ENCODE measurements at places on chromosomes 1 and 21. TPM values are rescaled to one million over a fixed set of nuclear protein-coding genes. Genes with fewer than 3 reads are reported as not detected.

Gene PTAFR
- total RNA-seq, result 0.23 TPM

Gene ADAM30
- total RNA-seq, result not detected

Gene CYB5RL
- total RNA-seq, result 2.4 TPM

Gene CSF1
- 25.0 TPM for total RNA-seq

Gene MYOG
- not detected for total RNA-seq

Gene RPE65
- total RNA-seq, result not detected

Gene HCN3
- 4.8 TPM for total RNA-seq

Gene HTR6
- 0.22 TPM for total RNA-seq

Gene ASCL5
- not detected for total RNA-seq

Gene KRTAP19-1
- not detected for total RNA-seq

Gene APOBEC4
- not detected for total RNA-seq

Gene CACHD1
- total RNA-seq, result 1.7 TPM

Gene BEND5
- total RNA-seq, result not detected

Gene TOMM40L
- 10.1 TPM for total RNA-seq

Gene OPTC
- not detected for total RNA-seq

Gene DEPDC1
- total RNA-seq, result 17.3 TPM

Gene MARCKSL1
- total RNA-seq, result 63.0 TPM

Gene GNAT2
- total RNA-seq, result not detected

Gene SPRR4
- total RNA-seq, result not detected

Gene CFAP107
- total RNA-seq, result not detected

Gene PPP1R15B
- 27.4 TPM for total RNA-seq

Gene CDC42SE1
- 73.9 TPM for total RNA-seq

Gene SIK1
- 19.6 TPM for total RNA-seq

Gene ACADM
- 27.4 TPM for total RNA-seq

Gene PGM1
- total RNA-seq, result 34.0 TPM

Gene C1orf185
- not detected for total RNA-seq

Gene CYP2J2
- 0.06 TPM for total RNA-seq

Gene LCE1B
- total RNA-seq, result not detected

Gene GTF2B
- total RNA-seq, result 32.5 TPM

Gene DPT
- not detected for total RNA-seq

Gene CR2
- not detected for total RNA-seq

Gene IL12RB2
- not detected for total RNA-seq

Gene S1PR1
- not detected for total RNA-seq

Gene PGLYRP4
- not detected for total RNA-seq

Gene HCRTR1
- total RNA-seq, result not detected

Gene TRIM62
- total RNA-seq, result 1.8 TPM

Gene CADM3
- total RNA-seq, result 0.15 TPM

Gene ETV3L
- total RNA-seq, result not detected

Gene SPATA46
- not detected for total RNA-seq

Gene A3GALT2
- not detected for total RNA-seq

Gene ZNF683
- total RNA-seq, result not detected

Gene WASF2
- total RNA-seq, result 50.7 TPM

Gene SH2D5
- 16.8 TPM for total RNA-seq

Gene CCDC190
- not detected for total RNA-seq

Gene NCAM2
- not detected for total RNA-seq

Gene CRTC2
- 33.2 TPM for total RNA-seq

Gene SMAP2
- total RNA-seq, result 9.7 TPM

Gene NUDT4B
- total RNA-seq, result 0.37 TPM

Gene DNTTIP2
- total RNA-seq, result 40.0 TPM

Gene BSND
- not detected for total RNA-seq

Gene LRRC42
- total RNA-seq, result 26.6 TPM

Gene OR2M3
- not detected for total RNA-seq

Gene SPRR2G
- not detected for total RNA-seq

Gene IL20
- not detected for total RNA-seq

Gene LCE1C
- total RNA-seq, result not detected

Gene CD2
- total RNA-seq, result not detected

Gene FCER1A
- not detected for total RNA-seq

Gene THEMIS2
- 0.82 TPM for total RNA-seq

Gene LAMC2
- total RNA-seq, result 21.0 TPM

Measured in A549 treated with RU486 at 1 μM for 4 hours (cell line).